ENCODE measurements at places on chromosomes 16 and 17.

GRCh38 chr16:22946433-22946832 is 132.5 kb downstream of the HS3ST2 start:
- DNase-seq, result no peak

- no peak for DNase-seq
Observed at GRCh38 chr16:73543331-73543969, 495.5 kb upstream of the ZFHX3 start.

DNA sequence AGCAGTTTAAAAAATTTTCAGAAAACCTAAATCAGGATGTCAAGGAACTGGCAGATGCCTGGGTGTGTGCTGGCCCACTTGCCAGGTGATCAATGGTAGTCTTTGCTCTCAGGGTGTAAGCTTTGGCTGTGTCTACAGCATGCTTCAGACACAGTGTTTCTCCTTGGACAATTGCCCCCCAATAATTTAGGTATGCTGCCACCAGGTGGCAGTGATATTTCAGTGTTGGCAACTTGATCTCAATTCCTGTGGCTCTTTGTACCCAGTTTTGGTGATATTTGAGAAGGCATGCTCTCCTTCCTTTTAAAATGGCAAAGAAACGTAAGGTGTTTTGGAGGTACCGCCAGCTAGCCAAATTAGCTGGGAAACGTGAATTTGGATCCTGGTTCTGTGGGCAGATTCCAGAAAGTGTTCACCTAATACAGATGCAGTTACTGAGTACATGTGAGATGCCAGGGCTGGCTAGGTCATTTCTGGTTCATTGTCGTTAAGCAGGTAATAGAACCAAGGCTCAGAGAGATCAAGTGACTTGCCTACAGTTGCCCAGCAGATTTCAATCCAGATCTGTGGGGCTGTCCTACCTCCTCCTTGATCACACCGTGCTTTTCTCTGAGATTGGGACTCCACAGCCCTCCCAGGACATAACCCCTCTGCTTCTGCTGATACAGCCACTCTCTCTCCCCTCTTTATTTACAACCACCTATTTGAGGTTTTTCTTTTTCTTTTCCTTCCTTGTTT is 155.6 kb upstream of the PLCG2 start:
- DNase-seq, result peak; percentile 46

DNA sequence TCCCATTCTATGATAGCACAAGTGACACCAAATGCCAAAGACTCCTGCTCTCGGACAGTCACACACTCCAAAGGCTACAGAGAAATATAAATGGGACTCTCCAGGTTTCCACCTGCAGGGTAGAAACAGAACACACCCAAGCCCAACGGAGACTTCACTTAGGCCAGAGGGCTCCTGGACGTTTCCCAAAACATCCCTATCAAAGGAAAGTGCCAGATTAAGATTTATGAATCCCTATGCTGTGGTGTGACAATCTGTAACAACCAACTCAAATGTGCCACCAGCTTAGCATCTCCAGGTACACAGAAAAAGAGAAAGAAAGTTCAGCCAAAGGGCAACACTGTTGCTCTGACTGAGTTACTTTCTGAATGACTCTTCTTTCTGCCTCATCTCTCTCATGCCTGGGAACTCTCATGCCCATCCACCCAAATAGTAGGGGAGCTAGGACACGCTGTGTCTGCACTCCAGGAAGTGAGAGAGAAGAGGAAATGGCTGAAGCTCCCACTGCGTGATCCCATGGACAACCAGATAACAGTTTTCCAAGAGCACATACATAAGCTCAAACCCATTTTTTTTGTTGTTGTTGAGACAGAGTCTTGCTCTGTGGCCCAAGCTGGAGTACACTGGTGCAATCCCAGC is 49.7 kb downstream of the SMG6 start:
- no peak for DNase-seq

DNA sequence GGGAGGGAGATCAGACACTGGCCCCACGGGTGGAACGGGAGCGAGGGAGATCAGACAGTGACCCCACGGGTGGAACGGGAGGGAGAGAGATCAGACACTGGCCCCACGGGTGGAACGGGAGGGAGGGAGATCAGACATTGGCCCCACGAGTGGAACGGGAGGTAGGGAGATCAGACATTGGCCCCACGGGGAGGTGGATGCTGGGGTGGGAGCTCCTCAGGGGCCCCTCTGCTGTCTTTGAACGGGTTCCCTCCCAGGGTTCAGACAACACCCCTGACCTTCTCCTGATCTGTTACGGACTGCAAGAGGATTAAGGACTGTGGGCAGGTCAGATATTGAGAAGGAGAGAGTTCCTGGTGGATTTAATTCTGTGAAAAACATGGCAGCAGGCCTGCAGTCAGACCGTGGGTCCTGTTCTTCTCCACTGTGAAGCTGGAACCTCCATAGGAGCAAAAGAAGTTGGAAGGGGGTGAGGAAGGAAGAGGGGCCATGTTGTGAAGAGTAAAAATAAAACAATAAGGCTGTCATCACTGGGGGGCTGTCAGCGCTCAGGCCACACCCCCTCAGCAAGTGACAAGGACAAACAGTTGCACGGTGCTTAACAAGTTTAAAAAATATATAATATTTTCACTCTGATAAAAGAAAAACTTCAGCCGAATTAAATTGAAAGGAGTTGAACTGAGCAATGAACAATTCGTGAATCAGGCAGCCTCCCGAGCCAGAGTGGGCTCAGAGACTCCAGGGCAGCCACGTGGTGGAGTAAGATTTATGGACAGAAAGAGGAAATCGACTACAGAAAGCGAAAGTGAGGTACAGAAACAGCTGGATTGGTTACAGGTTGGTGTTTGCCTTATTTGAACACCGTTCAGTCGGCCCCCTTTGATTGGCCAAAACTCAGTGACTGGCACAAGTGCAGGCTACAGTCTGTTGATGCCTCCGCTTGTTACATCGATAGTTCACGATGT is 348.7 kb upstream of the TNRC6C start:
- DNase-seq, result peak; percentile 52

- DNase-seq, result no peak
Observed at GRCh38 chr16:83196796-83197195, 570.0 kb downstream of the CDH13 start.

DNA sequence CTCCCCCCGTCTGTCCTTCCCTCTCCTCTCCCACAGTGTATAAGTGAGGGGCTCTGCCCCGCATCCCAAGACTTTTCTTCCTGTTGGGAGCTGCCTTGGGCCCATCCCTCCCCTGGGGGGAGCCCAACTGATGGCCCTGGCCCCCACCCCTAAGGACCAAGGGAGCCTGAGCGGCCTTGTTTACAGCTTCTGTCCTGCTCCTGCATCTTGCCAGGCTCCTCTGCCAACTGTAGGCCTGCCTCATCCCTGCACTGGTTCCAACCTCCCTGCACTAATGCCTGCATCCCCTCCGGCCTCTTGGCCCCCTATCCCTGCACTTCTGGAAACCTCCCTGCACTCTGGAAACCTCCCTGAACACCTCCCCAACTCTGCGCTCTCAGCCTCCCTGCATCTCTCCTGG is 1.4 kb upstream of the PAGR1 start:
- DNase-seq, result no peak

- DNase-seq, result no peak
Observed at GRCh38 chr16:28069971-28070794, 6.7 kb upstream of the GSG1L start.

DNA sequence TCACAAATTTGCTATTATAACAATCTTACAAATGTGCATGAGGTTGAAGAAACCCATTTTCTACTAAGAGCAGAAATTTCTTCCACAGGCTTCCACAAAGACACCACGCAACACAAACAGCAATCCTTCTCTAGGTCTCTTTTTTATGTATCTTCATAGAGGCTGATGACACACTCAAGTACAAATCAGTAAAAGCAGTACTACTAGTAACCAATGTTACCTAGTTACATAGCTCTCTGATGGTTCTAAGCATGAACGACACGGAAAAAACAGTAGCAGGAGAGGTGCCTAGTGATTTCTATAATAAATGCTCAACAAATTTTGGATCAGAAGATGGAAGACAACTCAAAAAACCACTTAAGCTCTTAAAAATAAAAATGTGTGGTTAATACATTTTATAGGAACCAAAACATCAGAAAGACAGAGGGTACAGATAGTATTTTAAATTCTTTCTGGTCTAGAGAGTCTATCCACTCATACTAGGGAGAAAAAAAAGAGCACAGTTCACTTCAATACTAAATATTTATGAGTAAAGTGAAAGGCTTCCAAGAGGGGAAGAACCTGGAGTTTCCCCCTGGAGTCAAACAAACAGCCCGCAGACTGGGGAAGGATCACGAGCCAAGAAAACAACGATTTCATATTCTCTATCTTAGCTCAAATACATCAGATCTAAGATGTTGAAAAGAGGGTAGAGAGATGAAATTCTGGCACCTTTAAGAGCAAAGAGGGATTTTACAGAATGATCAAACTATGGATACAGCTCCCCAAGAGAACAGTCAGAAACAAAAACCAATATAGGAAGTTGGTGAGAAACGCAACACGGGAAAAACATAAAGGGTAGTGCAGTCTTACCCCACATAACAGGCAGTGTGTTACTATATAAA is 40.2 kb downstream of the SMG6 start:
- no peak for DNase-seq

Data from inflammatory macrophage (primary cell).